ENCODE measurements at places on chromosomes 4 and X.
A peak's percentile ranks its signal among the peaks of the same experiment; 100 is the strongest.

- peak; percentile 24 for DNase-seq
Measured at GRCh38 chr4:6134612-6135220, 65.6 kb downstream of the JAKMIP1 start.

DNA sequence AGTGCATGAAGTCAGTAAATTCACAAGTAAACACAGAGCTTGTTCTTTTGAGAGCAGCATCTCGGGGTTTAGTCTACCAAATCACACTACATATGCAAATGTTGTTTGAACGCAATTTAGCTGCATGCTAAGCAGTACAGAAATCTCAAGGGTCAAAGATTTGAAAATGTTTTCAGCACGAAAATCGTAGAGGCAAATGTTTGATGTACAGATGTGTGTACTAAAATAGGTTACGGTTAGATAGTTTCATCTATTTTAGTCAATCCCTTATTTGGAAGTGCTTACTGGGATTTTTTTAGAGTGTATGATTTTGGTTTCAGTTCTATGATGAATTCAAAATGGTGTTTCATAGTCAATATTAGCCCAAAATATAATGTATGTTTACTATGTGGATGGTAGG, 1928.2 kb upstream of the TENM3 start:
- DNase-seq = no peak

DNA sequence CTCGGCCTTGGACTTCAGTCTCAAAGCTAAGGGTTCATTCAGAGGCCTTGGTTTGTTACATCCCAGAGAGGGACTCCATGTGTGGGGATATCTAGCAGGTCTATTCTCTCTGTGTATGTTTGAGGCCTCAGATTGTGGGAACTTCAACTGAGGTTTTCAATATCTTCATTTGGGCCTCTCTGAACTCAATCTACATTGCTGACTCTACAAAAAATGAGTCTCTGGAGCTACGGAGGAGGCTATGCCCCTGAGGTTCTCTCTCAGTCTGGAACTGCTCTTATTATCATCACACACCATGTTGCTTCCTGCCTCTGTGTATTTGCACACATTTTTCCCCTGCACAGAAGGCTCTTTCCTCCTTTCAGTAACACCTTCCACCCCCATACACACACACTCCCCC, 5.1 kb upstream of the TSR2 start:
- DNase-seq = no peak

- no peak for DNase-seq
Measured at GRCh38 chrX:32533848-32534247, 677.5 kb downstream of the DMD start.

DNA sequence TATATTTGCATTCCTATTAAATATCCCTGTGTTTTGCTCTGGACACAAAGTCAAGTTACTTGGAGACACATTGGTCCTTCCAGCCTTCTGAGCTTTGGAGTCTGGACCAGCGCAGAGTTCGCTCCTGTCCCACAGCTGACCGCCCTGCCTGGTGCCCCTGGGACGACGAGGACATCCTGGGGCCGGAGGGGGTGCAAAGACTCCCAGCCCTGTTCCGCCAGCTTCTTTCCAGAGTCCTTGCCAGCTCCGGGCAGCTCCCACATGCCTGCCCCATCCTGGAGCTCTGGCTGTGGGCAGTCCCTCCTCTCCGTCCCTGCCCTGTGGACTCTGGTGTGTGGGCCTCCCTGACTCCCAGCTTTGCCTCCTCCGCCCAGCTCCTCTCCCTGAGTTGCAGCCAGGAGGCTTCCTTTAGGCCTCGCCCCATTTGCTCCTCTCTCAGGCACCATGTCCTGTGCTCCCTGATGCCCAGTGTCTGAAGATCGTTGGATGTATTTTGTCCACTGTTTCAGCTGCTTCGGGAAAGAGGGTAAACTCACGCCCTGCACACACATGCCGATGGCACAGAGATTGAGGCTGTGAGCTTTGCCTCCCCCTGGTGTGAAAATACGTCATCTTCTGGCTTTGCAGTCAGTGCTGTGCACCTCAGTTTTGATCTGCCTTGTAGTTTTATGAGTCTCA, 4.9 kb upstream of the PCGF3 start:
- DNase-seq = no peak

Data from Panc1 (cell line).